ENCODE measurements at places on chromosomes 12 and 14. TPM values are rescaled to one million over a fixed set of nuclear protein-coding genes. Genes with fewer than 3 reads are reported as not detected.
A peak's percentile ranks its signal among the peaks of the same experiment; 100 is the strongest.

- peak; percentile 64 for DNase-seq
- H3K36me3 ChIP-seq = peaks cover 8% of the 10 kb centered on the region
- no peak overlapping the region for H3K4me3 ChIP-seq
Measured at GRCh38 chr12:7142056-7142644, 12.0 kb downstream of the CLSTN3 start.

DNA sequence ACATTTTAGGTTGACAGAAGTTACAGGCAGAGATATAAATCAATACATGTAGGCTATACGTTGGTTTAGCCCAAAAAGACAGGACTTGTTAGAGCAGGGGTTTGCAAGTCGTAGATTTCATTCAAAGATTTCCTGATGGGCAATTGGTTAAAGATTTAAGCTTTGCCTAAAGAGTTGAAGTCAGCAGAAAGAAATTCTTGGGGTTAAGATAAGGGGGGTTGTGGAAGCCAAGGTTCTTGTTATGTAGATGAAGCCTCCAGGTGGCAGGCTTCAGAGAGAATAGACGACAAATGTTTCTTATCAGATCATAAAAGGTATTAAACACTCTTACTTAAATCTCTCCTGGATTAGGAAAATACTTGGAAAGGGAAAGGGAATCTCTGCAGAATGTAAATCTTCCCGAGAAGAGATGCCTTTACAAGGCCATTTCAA, 510.8 kb downstream of the TMTC2 start:
- H3K4me3 ChIP-seq = no peak overlapping the region
- no peaks in the 10 kb centered on the region for H3K27me3 ChIP-seq
- no peaks in the 10 kb centered on the region for H3K36me3 ChIP-seq

DNA sequence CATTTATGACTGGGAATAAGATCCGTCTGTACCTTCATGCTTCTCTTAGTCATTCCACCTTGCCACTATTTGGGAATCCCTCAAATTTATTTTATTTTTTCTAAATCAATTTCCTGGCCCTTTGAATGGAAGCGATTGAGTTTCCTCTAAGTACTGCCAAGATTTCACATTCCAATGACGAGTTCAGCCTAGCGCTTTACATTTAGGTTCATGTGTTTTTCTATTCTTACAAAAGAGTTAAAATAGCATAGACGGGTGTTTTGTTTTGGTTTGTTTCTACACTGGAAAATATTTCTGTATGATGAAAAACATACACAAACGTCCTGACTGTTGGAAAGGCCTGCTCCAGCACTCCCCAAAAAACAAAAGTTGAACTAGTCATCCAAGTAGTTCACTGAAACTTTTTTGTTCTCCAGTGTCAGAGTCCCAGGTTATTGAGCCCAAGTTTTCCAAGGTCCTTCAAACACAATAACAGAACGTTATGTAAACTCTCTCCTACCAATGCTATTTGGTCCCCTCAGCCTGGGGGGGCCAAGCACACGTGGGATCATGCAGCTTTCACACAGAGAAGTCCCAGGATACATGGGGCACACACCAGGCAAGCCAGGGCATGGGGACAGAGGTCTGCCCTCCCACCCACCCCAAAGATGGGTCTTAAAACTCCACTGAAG, 74.8 kb upstream of the FOXN3 start:
- DNase-seq = no peak
- no peaks in the 10 kb centered on the region for H3K4me1 ChIP-seq
- H3K4me3 ChIP-seq = no peak overlapping the region
- H3K36me3 ChIP-seq = no peaks in the 10 kb centered on the region
- H3K27me3 ChIP-seq = no peaks in the 10 kb centered on the region
- no peak overlapping the region for H3K27ac ChIP-seq

GRCh38 chr12:101566318-101566717, 28.5 kb upstream of the MYBPC1 start:
- no peak for DNase-seq
- no peak overlapping the region for H3K4me3 ChIP-seq
- H3K4me1 ChIP-seq = no peaks in the 10 kb centered on the region
- H3K27me3 ChIP-seq = no peaks in the 10 kb centered on the region
- no peaks in the 10 kb centered on the region for H3K36me3 ChIP-seq

FCF1 gene
- total RNA-seq = 87.2 TPM

POLE2 gene
- 36.3 TPM for total RNA-seq

LMNTD1 gene
- not detected for total RNA-seq

GRCh38 chr14:24074625-24075484, 3.5 kb downstream of the CPNE6 start:
- H3K4me3 ChIP-seq = no peak overlapping the region
- no peaks in the 10 kb centered on the region for H3K4me1 ChIP-seq
- no peaks in the 10 kb centered on the region for H3K36me3 ChIP-seq
- no peak for DNase-seq
- no peak overlapping the region for H3K27ac ChIP-seq

GRCh38 chr12:57846285-57846576, 298 bp downstream of the CTDSP2 start:
- peak overlapping the region; percentile 87 for H3K4me3 ChIP-seq
- H3K4me1 ChIP-seq = peaks cover 35% of the 10 kb centered on the region
- no peaks in the 10 kb centered on the region for H3K36me3 ChIP-seq
- H3K27me3 ChIP-seq = no peaks in the 10 kb centered on the region

GRCh38 chr12:59472273-59472672, 123.6 kb upstream of the SLC16A7 start:
- DNase-seq = no peak
- H3K36me3 ChIP-seq = no peaks in the 10 kb centered on the region
- no peaks in the 10 kb centered on the region for H3K4me1 ChIP-seq

- DNase-seq = no peak
- H3K4me3 ChIP-seq = no peak overlapping the region
- H3K27ac ChIP-seq = no peak overlapping the region
- H3K4me1 ChIP-seq = no peaks in the 10 kb centered on the region
- H3K27me3 ChIP-seq = no peaks in the 10 kb centered on the region
Measured at GRCh38 chr14:56494167-56494566, 85.4 kb upstream of the TMEM260 start.

PTGER2 gene
- total RNA-seq = 35.6 TPM

GRCh38 chr14:79186523-79186922, 1016.4 kb downstream of the NRXN3 start:
- H3K27me3 ChIP-seq = no peaks in the 10 kb centered on the region
- no peaks in the 10 kb centered on the region for H3K36me3 ChIP-seq
- DNase-seq = no peak
- no peaks in the 10 kb centered on the region for H3K4me1 ChIP-seq

- H3K27ac ChIP-seq = no peak overlapping the region
- H3K27me3 ChIP-seq = no peaks in the 10 kb centered on the region
- H3K36me3 ChIP-seq = no peaks in the 10 kb centered on the region
- no peak overlapping the region for H3K4me3 ChIP-seq
- no peak for DNase-seq
- no peaks in the 10 kb centered on the region for H3K4me1 ChIP-seq
Measured at GRCh38 chr12:88955531-88955930, 375.3 kb upstream of the KITLG start.

USP44 gene
- total RNA-seq = 7.1 TPM
